Temporal lobe (tissue), 4 donors: ENCODE measurements at places on chromosomes 2 and 18. TPM values are rescaled to one million over a fixed set of nuclear protein-coding genes. Genes with fewer than 3 reads are reported as not detected.

The CKAP2L gene
- total RNA-seq, result 3.2 TPM

The CRYBA2 gene
- not detected for total RNA-seq

The CFAP65 gene
- 0.74 TPM for total RNA-seq

The ASB3 gene
- total RNA-seq, result 64.9 TPM

The FBLN7 gene
- total RNA-seq, result 2.5 TPM

The WDR35 gene
- total RNA-seq, result 19.2 TPM

The GCG gene
- 0.49 TPM for total RNA-seq

The COL4A3 gene
- total RNA-seq, result 0.49 TPM

The AFF3 gene
- total RNA-seq, result 81.4 TPM

The CYS1 gene
- total RNA-seq, result 0.49 TPM

The ZNF532 gene
- total RNA-seq, result 184 TPM

The GPR45 gene
- 1.7 TPM for total RNA-seq

The DLX2 gene
- total RNA-seq, result 5.7 TPM

The EML6 gene
- 3.4 TPM for total RNA-seq

The PLCD4 gene
- total RNA-seq, result 0.25 TPM

The KIAA2012 gene
- 0.98 TPM for total RNA-seq

The POTEJ gene
- total RNA-seq, result not detected

The UGT1A4 gene
- total RNA-seq, result not detected

The CYP27A1 gene
- total RNA-seq, result 4.4 TPM

The RFTN2 gene
- total RNA-seq, result 18.7 TPM

The IL1B gene
- total RNA-seq, result 0.49 TPM

The TNFRSF11A gene
- under 0.01 TPM for total RNA-seq

The PRKAG3 gene
- total RNA-seq, result not detected

The CFC1 gene
- 0.49 TPM for total RNA-seq

The CELF4 gene
- total RNA-seq, result 50.9 TPM

The CLEC4F gene
- total RNA-seq, result not detected

The SERPINB10 gene
- total RNA-seq, result not detected

The TXNDC2 gene
- total RNA-seq, result under 0.01 TPM

The CDH19 gene
- 0.25 TPM for total RNA-seq

The PROC gene
- 0.25 TPM for total RNA-seq

The CCDC68 gene
- total RNA-seq, result 1.2 TPM

The ALPI gene
- not detected for total RNA-seq

The EMX1 gene
- 11.1 TPM for total RNA-seq

The RTP5 gene
- 5.2 TPM for total RNA-seq

The NTSR2 gene
- total RNA-seq, result 0.25 TPM

The UNC80 gene
- 11.8 TPM for total RNA-seq

The CIDEA gene
- 1.5 TPM for total RNA-seq

The GKN2 gene
- total RNA-seq, result 0.25 TPM

The ARID5A gene
- total RNA-seq, result 2.2 TPM

The TSPYL6 gene
- under 0.01 TPM for total RNA-seq

The FBXO41 gene
- 30.0 TPM for total RNA-seq

The INPP5D gene
- total RNA-seq, result 2.7 TPM

The WDFY1 gene
- 33.7 TPM for total RNA-seq

The SLC14A1 gene
- 1.7 TPM for total RNA-seq

The SAG gene
- not detected for total RNA-seq

The B4GALT6 gene
- total RNA-seq, result 6.4 TPM

The ANKRD30BL gene
- 8.9 TPM for total RNA-seq

The HOXD8 gene
- total RNA-seq, result 0.25 TPM

The RAB27B gene
- total RNA-seq, result 22.9 TPM

The POTEE gene
- total RNA-seq, result not detected
